ENCODE measurements at places on chromosomes 3 and 15.

GRCh38 chr15:32743411-32744140 lies 25.8 kb downstream of the GREM1 start:
- DNase-seq: no peak

- DNase-seq: no peak
Measured at GRCh38 chr15:50685191-50685975, 1.2 kb downstream of the TRPM7 start.

- no peak for DNase-seq
Measured at GRCh38 chr15:92990031-92990430, 89.9 kb downstream of the CHD2 start.

DNA sequence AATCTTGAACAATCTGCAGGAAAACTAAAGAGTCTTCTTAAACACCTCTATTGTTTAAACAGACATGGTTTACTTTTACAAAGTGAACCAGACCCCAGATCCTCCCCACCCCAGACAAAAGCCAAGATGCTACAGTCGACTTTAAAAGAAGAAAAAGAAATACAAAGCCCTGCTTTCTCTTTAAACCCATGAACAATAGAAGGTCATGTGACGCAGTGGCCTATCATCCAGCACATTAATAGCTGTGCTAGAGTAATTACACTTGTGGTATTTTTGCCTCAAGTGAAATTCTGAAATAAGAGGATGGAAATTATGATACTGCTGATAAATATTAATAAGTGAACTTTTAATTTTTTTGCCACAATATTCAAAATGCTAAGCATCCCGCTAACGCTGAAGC lies 613.4 kb downstream of the FOXP1 start:
- no peak for DNase-seq

DNA sequence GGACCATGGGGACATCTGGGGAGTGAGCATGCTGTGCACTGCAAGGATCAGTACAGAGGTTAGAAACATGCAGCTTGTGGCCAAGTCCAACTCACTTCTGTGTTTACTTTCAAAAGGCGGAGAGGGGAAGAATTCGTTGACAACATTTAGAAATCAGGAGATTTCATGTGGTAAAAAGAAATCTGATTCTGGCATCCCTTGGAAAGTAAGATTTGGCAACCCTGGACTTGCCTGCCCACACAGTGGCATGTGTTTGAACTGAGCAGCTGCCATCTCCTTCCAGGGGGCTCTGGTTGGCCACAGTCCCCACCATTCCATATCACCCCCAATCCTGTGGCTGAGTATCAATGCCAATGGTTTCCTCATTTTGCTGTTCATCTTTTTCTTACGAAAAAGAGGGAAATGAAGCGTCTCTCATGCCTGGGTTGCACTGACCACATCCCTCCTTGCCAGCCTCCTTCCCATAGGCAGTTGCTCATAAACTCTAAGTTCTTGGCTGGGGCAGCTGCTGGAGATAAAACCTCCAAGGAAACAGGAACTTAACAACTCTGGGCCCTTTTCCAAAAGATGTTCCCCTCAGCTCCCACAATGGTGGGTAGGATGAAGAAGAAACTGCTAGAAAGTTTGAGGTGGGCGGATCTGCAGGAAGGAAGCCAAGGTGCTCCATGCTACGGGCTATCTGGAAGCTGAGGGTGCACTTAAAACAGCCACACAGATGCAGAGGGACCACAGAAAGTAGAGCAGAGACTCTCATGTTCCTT lies 29.2 kb downstream of the SLC6A11 start:
- DNase-seq: no peak

- no peak for DNase-seq
Measured at GRCh38 chr3:105499961-105500360, 133.3 kb downstream of the ALCAM start.

DNA sequence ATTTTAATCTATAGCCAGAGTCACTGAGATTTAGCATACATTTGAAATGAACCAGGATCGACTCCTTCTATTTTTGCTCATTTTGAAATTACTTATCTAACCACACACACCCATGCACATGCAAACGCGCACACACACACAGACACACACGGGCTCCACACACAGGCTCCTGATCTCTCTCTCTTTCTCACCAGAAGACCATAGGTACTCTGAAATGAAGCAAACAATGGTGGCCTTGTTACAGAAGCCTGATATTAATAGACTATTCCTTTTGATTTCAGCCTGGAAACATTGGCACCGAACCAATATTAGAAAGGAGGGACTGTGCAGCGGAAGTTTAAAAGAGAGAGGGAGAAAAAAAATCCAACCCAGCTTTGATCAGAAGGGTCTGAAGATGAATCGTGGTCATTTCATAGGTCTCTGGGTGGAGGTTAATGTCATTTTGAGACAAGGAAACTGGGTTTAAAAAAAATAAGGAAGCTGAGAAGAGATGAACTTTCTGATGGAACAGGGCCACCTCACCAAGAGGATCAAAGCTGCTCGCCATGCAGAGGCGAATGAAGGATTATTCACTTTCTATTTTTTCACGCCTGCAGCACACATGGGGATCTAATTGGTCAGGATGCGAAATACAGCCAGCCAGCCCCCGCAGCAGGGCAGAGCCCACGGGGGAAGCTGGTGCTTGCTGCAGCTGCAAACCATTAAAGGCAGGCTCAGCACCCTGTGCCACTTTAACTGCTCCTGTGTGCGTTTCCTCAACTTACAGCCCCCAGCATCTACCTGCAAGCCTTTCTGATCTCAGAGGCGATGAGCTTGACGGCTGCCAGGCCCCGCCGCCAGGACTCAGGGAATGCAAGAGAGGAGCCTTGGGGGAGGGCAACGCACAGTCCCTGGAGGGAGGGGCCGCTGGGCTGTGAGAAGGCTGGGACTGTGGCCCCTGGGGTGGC lies 88.8 kb downstream of the HES1 start:
- DNase-seq: no peak

DNA sequence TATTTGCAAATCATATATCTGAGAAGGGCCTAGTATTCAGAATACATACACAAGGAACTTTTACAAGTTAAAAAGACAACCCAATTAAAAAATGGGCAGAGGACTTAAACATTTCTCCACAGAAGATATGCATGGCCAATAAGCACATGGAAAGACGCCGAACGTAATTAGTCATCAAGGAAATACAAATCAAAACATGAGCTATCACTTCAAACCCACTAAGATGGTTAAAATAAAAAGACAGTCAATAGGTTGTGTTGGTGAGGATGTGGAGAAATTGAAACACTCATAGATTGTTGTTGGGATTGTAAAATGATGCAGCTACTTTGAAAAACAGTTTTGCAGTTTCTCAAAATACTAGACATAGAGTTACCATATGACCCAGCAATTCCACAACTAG lies 61.2 kb upstream of the NEO1 start:
- no peak for DNase-seq

GRCh38 chr3:126961791-126962461 lies 21.0 kb upstream of the PLXNA1 start:
- no peak for DNase-seq

GRCh38 chr3:100454677-100455076 lies 37.7 kb upstream of the TMEM45A start:
- DNase-seq: no peak

DNA sequence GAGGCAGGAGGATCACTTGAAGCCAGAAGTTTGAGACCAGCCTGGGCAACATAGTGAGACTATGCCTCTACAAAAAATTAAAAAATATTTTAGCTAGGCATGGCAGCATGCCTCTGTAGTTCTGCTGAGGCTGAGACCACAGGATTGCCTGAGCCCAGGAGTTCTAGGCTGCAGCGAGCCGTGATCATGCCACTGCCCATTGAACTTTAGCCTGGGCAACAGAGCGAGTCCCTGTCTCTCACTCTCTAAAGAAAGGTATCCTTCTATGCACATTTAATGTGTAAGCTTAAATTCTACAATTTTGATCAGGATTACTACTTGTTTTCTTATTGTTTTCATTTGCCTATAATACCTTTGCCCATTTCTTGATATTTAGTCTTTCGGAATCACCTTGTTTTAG lies 26.8 kb downstream of the GALK2 start:
- DNase-seq: no peak

GRCh38 chr3:127464642-127465041 lies 125.9 kb downstream of the TPRA1 start:
- DNase-seq: no peak

DNA sequence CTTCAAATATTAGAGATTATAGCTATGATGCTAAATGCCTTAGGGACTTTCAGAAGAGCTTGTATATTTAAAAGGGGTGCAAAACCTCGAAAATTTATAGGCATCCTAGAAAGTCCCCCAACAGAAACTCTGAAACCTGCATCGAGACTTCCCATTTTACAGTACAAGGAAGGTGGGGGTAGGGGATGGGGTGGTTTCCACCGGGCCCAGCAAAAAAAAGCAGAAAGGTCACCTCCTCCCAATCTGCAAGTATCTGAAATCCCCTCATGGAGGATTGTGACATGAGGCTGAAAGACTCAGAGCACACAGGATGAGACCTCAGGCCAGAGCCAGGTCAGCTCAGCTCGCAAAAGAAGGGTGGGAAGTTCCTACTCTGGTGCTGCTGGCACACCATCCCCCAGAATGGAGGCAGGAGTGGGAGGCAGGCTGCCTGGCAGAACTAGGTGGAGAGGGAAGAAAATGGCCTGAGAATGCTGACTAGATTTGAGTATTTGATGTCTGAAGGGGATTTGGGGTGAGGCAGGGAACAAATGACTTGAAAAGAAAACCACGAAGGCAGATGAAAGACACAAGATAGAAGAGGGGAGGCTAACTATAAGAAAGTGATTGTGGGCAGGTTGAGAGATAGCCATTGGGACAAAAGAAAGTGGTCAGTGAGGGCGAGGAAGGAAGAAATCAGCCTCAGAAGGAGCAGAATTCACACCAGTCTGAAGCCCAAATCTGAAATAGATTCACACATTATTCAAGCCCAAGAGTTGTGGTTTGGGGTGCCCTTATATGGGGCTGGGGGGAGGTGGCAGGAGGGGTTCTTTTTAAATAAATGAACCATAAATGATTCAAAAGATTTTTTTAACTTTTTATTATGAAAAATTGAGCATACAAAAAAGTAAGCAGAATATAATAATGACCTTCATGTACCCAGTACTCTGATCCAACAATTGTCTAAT lies 22.5 kb upstream of the TSC22D2 start:
- DNase-seq: no peak

DNA sequence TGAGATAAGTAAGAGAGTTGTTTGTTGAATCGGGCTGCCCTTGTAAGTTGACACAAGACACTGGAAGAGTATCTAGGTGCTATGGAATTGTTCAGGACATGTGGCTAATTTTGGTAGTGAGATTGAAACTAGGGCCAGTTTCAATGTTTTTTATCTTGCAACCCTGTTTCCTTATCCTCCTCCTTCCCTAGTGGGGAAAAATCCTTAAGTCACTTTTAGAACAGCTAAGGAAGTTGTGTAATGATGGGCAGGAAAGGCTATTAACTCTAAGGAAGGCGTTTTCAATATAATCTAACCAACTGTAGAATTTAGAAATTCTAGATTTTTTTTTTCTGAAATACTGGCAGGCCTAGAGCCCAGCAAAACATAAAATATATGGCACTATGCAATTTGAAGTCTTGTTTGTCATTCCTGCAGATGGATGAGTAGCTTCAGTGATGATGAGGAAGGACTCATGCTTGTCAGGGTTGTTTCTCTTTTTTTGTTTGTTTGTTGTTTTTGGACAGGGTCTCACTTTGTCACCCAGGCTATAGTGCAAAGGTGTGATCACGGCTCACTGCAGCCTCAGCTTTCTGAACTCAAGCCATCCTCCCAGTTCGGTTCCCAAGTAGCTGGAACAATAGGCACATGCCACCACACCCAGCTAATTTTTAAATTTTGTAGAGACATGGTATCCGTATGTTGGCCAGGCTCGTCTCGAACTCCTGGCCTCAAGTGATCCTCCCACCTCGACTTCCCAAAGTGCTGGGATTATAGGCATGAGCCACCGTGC lies 27.6 kb upstream of the ADAMTS9 start:
- no peak for DNase-seq

DNA sequence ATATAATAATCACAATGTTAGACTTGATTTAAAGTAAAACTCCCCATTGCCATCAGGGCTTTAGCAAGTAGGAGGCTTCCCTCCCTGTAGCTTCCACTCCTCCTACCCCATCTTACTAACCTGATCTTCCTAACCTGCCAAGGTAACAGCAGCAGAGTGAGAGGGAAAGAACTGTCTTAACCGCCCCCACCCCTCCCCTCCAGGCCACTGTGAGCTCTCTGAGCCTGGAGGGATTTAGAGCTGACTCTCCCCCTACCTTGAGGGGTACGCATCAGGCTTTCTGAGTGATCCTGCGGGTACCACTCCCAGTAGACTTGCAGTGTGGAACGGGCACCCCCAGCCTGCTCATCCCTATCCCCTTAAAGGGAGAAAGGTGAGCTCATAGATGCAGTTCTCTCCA lies 11.4 kb upstream of the PRSS50 start:
- no peak for DNase-seq

- no peak for DNase-seq
Measured at GRCh38 chr15:40075298-40076044, 33.2 kb downstream of the BMF start.

DNA sequence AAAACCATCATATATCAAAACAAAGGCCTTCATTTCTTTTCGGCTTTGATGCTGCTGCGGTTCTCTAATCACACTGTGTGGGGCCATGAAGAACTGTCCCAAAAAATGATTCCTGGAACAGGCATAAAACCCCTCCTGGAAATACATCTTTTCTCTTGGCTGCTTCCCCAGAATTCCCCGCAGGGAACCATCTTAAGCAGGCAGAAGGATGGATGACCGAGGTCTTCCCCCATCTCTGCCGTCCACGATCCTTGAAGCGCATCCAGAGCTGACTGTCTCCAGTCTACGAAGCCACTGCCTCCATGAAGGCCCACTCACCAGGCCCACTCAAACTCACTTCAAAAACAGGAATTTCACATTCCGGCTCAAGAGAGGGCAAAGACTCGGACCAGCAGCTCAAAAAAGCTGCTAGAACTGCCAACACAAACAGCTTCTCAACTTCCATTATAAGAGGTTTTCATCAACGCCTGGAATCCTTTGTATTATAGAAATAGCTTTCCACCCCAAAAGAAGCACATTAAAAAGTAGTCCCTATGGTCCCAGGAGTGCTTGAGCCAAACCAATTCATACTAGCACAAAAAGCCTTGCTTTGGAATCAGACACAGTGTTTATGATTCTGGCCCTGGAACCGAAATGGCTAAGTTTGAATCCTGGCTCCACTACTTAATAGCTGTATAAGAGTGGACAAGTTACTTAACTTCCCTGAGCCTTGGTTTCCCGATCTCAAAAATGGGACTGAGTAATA lies 487.5 kb upstream of the WNT5A start:
- no peak for DNase-seq

GRCh38 chr3:69240651-69241568 lies 118.5 kb upstream of the LMOD3 start:
- DNase-seq: no peak

GRCh38 chr3:149339931-149340309 lies 6.5 kb upstream of the TM4SF18 start:
- no peak for DNase-seq

DNA sequence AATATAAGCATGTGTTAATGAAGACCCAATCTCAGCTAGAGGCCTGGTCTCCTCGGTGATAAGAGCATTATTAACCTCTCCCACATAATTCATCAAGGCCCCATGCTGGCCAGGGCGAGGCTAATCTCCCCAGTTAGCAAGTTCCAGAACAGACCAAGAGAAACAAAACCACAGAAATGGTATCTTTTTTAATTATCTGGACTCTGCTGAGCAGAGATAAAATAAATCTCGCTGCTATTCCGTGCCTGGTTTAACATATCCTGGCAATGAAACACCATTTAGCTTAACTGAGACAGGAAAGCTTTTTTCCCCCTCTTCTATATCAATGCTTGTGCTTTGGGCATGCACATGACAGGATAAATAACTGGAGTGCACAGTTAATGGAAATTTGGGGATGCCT lies 72.5 kb upstream of the ARHGEF3 start:
- no peak for DNase-seq

All from stimulated activated CD8-positive, alpha-beta memory T cell treated with anti-CD3 and anti-CD28 coated beads, Interleukin-7, amount 100 ng/mL, for 4 hours (primary cell).